Thoracic aorta (tissue), 2 donors: ENCODE measurements at places on chromosomes 2 and 18.

DNA sequence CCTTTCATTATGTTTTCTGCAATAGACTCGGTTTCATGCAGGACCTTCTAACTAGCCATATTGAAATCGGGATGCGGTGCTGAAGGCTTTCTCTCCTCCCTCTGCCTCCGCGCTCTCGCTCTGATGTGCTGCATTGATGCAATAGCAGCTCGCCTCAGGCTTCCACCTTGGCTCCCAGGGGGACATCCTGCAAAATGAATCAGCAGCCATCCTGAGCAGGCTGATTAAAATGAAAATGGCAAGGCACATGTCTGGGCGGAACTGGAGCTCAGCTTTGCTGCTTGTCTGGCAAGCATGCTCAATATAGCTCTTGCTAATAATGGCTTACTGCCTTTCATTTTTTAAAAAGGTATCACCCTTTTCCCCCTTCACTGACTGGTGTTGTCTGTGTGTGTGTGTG is 806 bp upstream of the MYT1L start:
- DNase-seq, result no peak

- no peak for DNase-seq
Observed at GRCh38 chr2:39851651-39852110, 72.6 kb upstream of the THUMPD2 start.

GRCh38 chr2:18378020-18378653 is 182.3 kb downstream of the RDH14 start:
- DNase-seq, result no peak

DNA sequence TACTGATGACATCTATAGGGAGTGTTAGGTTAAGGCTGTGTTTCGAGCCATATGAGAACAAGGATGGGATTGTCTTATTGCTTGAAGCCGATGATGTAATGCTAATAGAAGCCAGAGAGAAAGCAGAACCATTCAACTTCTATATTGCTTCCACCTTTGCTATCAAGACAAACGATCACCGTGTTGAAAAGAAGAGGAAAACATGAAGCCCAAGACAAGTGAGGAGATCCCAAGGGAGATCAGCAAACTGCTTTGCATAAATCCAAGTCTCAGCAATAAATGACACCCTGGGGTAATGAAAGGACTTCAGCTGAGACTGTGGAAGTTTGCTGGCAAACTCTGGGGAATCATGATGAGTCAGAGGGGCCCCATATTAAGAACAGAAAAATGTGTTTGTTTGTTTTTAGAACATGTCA is 206.2 kb downstream of the NCKAP5 start:
- DNase-seq, result no peak

- no peak for DNase-seq
Observed at GRCh38 chr2:14778015-14778414, 145.5 kb downstream of the LRATD1 start.

- no peak for DNase-seq
Observed at GRCh38 chr2:215476424-215476823, 40.6 kb upstream of the FN1 start.

DNA sequence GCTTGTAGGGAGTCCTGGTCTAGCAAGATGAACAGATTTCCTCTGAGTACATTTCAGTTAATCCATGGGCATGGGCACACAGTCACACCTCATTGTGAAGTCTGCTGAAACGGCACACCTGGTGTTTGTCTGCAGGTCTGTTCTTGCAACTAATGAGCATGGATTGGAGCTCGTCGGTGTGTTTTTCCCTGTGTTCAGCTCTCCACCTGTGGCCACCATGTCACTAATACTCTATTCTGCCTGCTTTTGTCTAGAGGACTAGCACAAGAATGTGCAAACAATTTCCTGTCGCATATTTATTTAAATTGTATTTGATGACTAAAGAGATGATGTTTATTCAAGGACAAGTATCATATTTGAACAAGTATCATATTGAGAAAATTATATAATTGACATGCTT is 24.5 kb upstream of the PPP4R1 start:
- DNase-seq, result no peak

DNA sequence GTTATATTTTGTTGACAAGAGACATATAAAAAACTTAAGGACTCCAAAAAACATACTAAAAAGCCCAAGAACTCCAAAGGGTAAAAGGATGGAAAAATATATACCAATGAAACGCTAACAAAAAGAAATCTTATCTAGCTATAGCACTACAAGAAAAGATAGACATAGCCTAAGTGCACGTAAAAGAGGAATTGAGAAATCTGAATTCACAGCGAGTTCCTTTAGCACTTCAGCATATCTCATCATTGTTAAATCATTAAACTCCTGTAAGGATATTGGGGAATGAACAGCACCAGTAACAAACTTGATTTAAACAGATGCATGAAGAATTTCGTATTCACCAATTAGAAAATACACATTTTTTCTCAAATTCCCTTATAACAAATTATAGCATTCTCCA is 134.1 kb downstream of the CAPN13 start:
- no peak for DNase-seq
